ENCODE measurements at places on chromosomes 3 and 15.

DNA sequence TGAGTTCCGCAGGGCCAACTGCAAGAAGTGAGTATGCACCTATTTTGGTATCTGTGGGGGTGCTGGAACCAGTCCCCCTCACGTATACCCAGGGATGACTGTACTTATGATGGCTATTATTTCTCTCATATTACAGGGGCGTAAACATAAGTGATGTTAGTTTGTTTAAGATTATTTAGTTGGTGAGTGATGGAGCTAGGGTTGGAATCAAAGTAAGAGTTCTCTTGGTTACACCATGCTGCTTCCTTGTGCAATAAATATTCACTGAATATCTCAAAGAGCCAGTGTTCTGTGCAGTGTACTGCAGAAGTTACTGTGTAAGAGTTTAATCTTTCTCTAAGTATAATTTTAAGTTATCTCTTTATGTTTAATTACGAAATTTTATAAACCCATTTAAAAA, 12.8 kb upstream of the UTS2B start:
- DNase-seq: no peak

- DNase-seq: no peak
These were observed 300.6 kb upstream of the LMCD1 start for GRCh38 chr3:8200996-8201395.

DNA sequence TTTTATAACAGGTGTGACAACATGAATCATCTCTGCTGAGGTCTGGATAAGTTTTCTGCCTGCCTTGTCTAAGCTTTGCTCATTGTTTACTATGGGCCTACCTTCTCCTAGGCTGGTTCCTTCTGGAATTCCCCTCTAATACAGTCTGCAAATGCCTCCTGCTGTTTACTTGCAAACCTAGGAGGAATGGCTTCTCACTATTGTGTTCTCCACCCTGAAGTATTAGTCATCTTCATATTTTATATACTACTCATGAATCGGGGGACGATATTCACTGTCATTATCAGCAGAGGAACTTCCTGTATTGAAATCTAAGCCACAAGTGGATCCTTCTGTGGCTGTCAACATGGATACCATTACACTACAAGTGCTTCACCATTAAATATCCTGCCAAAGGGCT, 154.8 kb downstream of the PLCL2 start:
- DNase-seq: no peak

DNA sequence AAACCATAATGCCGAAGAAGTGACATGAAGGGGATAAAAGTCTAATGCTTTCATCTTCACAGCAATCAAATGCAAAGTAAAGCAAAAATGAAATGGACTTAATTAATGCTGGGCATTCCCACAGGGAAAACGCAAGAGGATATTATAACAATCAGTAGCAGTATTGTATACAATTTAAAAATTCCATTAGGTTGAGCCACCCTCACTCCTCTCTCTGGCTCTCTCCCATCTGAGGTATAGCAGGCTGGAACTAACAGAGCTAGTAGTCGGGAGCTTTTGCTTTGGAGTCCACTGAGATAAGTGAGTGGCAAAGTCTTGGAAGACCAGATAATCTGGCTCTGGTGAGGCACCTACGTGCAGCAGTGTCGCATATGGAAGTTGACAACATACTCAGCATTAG, 33.9 kb downstream of the DET1 start:
- DNase-seq: no peak

DNA sequence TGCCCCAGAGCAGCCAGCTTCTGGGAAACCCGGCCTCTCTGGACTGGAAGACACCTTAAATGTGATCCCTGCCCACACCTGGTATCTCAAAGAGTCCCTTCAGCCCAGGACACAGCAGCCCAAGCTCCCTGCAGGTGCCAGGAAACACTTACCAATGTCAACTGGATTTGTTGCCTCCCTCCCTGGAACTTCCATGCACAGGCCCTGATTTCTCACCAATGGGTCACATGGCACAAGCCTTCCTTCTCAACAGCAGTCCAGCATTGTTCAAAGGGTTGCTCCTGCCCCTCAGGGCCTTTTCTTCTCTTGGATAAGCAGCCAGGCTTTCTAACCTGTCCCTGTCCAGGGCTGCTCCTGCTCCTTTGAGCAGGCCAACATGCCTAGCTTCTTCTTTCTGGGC, 31.6 kb downstream of the ANP32A start:
- no peak for DNase-seq

GRCh38 chr3:127385540-127385870, 97.7 kb upstream of the PRR20G start:
- DNase-seq: no peak

DNA sequence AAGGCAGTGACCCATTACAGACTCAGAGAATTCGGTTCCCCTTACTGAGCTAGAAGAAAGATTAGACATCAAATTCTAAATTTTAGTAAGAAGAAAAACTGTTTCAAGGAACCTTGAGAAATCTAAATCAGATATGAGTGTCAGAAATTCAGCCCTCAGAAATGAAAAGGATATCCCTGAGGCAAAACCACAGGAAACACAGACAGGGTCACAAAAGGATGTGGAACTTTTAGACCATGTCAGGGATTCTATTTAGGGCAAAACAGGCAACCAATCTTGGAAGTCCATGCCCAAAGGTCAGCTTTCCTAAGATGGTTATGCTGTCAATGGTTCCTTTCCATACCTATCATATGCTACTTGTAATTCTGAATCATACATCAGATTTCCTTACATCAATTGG, 31.6 kb downstream of the SHOX2 start:
- no peak for DNase-seq

DNA sequence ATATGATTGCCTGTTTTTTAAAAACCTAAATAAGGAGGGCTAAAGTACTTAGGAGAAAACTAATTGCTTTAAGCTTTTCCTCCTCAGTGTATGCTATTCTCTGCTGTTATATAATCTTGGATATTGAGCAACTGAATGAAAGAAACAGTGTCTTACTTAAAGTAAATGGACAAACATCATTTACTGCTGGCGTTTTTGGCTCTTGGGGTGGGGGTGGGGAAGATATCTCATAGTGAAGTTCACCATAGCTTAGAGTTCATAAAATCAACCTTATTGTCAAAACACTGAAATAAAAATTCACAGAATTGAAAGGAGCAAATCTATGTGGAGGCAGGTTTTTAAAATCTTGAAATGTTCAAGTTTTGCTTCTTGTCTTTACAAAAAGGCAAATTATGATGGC, 256.4 kb upstream of the SOX2 start:
- DNase-seq: no peak

DNA sequence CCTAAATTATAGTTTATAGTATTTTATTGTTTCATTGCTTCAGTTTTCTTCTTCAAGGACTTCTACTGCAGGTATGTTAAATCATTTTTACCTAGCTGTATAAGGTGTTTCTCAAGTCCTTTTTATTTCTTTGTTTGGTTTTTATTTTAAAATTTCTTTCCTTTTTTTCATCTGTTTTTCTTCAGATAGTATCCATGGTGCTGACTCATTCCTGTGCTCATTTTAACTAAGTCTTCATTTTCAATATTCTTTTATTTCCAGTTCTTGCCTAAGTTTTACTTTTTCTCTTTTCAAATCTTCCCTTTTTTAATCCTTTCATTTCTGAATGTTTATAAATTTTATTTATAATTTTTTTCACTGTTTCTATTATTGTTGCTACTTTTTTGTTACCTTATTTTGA, 42.3 kb upstream of the STIMATE start:
- DNase-seq: no peak

- no peak for DNase-seq
These were observed 57.4 kb downstream of the LRTM1 start for GRCh38 chr3:54870423-54870822.

GRCh38 chr15:55586808-55587207, 1.3 kb downstream of the PYGO1 start:
- DNase-seq: no peak

DNA sequence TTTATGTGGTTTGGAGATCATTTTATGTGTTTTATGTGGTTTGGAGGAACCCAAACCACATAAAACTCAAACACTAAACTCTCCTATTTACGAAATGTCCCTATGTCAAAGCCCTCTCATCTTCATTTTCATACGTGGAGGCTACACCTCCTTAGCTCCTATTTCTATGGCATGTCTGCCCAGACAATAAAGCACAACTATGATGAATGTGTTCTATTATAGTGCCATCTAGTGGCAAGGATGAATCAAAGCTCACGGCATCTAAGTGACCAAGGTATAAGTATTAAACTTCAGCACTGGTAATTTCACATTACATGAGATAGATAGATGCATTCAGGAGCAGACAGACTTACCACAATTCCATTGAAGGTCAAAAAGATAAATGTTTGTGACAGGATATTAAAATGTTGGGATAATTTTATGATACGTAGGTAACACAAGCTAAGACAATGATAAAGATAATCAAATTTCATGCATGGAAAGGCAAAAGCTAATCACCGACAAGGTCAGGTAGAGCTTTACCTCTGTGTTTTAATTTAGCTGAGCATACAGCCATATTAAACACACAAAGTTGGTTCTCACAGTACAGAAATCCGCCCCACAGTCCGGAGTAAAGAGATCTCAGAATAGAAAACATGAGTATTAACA, 130.6 kb upstream of the FHIT start:
- DNase-seq: no peak

DNA sequence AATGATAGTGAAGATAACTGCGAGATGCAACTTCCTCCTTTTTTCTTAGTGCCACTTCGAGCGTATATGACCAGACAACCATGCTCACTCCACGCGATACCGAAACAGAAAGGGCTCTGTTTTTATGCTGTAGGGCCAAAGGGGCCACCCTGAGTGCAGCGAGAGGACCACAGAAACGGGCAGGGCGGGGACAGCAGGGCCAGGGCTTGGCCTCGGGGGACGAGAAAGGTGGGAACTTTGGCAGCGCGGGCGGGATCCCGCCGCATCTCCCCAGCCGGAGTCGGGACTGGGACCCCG, 483 bp downstream of the VPS13C start:
- DNase-seq: peak; percentile 24

DNA sequence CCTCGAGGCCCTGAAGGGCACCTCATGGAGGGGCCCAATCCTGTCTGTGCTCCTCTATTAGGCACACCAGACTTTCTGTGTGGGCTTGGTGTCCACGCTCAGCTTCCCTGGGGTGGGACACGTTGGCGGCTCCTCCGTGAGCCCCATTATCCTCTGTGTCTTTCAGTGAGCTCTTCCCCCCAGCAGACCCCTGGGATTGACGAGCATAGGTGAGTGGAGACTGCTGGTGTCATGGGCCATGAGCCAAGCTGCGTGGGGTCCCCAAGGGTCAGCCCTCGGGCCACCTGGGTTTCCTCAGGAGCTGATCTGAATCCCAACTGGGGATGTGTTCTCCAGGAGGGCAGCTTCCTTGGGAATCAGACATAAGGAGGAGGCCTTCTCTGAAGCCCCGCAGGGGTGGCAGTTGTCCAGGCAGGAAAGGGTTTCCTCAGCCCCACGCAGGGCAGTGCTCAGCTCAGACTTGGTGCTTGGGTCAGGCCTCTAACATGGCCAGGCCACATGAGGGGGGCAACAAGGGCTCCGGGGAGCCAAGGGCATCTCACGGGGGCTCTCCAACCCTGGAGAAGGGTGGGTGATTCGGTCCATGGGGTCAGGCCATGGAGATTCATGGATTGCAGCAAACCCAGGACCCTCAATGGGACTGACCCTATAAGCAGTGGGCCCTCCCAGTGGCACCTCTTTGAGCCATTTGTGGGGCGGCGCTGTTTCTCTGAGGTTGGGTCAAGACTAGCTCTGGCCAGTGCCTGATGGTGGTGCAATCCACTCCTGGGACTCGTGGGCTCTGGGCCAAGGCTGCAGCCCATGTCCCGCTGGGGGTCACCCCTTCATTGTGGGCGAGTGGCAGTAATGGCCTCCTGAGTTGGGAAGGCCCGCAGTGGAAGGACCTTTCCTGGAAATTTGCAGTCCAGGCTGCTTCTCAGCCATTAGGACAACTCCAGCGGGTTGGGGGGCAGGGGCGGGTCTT, 222.5 kb downstream of the SNRPN start:
- no peak for DNase-seq

- DNase-seq: no peak
These were observed 21.6 kb downstream of the LIMD1 start for GRCh38 chr3:45616158-45616557.

- DNase-seq: no peak
These were observed 116.1 kb upstream of the IL12A start for GRCh38 chr3:159872374-159873109.

DNA sequence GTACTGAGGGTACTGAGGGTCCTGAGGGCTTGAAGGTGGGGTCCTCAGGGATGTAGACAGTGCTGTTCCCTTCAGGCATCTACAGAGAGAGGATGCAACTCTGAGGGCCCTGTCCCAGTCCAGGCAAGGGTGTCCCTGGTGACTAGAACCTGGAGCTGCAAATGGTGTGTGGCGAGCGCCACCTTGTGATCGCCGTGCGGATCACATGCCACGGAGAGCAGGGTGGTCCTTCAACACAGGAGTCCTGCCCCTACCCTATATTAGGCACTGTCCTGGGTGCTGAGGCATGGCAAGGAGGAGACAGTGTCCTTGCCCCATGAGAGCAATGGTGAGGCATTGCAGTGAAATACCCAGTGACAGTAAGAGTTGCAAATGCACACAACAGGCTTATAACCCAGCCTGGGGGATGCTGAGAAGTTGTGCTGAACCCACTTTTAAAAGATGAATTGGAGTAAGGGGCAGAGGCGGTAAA, 23.6 kb downstream of the RHCG start:
- no peak for DNase-seq

DNA sequence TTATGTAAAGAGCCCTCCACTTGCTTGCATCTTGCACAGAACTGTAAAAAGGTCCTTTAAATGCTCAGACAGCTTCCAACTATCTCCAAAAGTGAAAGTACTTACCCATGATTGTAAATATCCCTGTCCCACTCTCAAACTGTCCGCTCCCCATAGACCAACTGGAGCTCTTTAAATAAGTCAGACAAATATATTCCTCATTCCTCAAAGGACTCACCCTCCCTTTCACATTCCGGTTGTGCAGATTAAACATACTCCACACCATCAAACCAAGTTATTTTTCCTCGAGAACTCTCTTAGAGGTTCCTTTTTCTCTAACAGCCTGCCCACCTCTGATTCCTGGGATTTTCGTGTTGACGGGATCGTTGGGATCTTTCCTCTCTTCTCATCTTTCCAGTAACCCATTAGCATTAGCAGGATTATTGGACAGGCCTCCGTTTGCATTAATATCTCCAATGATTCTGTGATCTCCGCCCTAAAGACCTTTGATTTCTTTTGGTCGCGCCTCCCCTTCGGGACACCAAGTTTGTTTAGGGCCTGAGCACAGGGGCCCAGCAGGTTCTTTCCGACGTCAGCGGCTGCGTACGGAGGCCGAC, 763 bp downstream of the GOLGB1 start:
- DNase-seq: no peak

- no peak for DNase-seq
These were observed 38.3 kb upstream of the IL12A start for GRCh38 chr3:159950156-159950898.

DNA sequence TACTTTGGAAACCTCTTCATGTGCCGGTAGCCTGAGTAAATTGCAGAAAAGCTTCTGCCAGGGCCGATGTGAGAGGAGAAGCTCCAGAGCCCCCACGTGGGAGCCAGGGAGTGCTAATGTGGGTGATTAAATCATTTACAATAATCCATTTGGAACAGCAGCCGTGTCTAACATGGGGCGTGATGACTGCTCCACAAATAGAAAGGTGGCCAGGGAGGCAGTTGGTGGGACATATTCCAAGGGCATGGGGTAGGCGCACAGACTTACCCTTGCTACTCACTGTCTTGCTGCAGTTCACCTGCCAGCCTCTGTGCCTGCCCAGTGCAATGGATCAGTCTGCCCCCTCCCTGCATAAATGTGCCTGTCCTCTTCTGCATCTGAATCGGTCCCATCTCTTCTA, 39.3 kb upstream of the INSYN1 start:
- no peak for DNase-seq

- DNase-seq: no peak
These were observed 820.8 kb downstream of the IGSF11 start for GRCh38 chr3:118213892-118214291.

- DNase-seq: no peak
These were observed 163.1 kb downstream of the CNTN4 start for GRCh38 chr3:2261747-2262146.
